ENCODE measurements at places on chromosomes 3 and 15. TPM values are rescaled to one million over a fixed set of nuclear protein-coding genes. Genes with fewer than 3 reads are reported as not detected.

Gene GATA2
- 11.1 TPM for total RNA-seq

GRCh38 chr3:65967451-65967850 lies 71.3 kb downstream of the MAGI1 start:
- no peak for DNase-seq

DNA sequence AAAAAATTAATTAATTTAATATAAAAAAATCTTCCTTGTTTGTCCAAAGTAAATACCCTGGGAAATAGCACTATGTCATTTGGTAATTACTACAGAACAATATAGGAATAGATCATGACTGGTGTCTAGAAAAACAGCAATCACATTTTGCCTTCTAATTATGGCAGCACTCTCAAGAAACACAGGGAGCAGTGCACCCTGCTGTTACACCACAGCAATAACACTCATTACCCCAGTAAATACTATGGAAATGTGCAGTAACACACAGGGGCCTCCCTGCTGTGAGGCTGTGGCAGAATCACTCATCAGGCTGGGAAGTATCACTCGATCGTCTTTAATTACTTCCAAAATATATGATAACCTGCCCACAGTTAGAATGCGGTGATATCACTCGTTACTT lies 646.0 kb downstream of the TUSC7 start:
- DNase-seq = no peak

- no peak for DNase-seq
These were observed 13.4 kb downstream of the ALAS1 start for GRCh38 chr3:52211268-52211891.

GRCh38 chr15:101608201-101608600 lies 44.0 kb downstream of the TM2D3 start:
- DNase-seq = no peak

- DNase-seq = no peak
These were observed 5.0 kb downstream of the ACOX2 start for GRCh38 chr3:58531956-58532355.

All from pancreas (tissue), 10 donors.